NCI-H2081 treated with DMSO at 0.1 percent for 48 hours (cell line): ENCODE measurements at places on chromosomes 3 and 15.

DNA sequence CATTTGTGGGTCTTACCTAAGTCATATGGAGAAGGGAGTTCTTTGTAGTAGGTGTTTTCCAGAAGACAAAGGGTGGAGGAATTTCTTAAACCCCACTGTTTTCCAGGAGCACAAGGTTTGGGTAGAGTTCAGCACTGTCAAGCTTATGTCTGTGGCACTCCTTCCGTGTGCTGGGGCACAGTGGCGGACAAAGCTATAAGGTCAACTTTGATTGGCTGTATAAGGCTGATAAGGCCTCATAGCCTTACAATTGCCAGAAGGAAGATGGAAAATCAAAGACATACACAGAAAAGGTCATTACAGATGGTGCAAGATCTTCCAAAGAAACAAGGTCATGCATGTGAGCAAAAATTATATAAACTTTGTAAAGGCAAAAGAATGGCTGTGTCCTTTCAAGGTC is 3.5 kb upstream of the LYSMD4 start:
- no peak for DNase-seq

DNA sequence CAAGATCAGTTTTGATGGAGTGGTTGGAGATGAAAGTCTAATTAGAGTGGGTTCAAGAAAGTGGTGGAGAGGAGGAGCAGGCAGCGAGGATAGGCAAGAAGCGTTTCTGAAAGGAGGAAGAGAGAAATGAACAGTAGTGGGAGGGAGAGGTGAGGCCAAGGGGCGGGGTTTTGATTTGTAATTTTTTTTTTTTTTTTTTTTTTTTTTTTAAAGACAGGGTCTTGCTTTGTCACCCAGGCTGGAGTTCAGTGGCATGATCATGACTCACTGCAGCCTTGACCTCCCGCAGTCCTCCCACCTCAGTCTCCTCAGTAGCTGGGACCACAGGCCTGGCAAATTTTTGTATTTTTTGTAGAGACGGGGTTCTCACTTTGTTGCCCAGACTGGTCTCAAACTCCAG is 36.6 kb downstream of the MRAS start:
- DNase-seq, result no peak

DNA sequence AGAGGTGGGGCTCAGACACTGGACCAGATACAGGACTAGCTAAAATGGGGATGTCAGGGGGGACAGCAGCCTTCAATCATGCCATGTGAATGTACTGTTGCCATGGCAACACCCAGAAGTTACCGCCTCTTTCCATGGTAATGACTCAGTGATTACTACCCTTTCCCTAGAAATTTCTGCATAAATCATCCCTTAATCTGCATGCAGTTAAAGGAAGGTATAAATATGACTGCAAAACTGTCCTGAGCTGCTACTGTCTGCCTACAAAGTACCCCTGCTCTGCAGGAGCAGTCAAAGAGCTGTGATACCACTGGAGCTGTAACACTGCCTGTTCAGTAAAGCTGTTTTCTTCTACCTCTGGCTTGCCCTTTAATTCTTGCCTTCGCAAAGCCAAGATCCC is 168.2 kb downstream of the PEAK1 start:
- no peak for DNase-seq

GRCh38 chr15:64696481-64696880 is 78.9 kb downstream of the RBPMS2 start:
- no peak for DNase-seq

- DNase-seq, result no peak
Measured at GRCh38 chr3:143814443-143814889, 33.8 kb downstream of the SLC9A9 start.

GRCh38 chr3:187973977-187974870 is 179.7 kb upstream of the LPP start:
- no peak for DNase-seq

DNA sequence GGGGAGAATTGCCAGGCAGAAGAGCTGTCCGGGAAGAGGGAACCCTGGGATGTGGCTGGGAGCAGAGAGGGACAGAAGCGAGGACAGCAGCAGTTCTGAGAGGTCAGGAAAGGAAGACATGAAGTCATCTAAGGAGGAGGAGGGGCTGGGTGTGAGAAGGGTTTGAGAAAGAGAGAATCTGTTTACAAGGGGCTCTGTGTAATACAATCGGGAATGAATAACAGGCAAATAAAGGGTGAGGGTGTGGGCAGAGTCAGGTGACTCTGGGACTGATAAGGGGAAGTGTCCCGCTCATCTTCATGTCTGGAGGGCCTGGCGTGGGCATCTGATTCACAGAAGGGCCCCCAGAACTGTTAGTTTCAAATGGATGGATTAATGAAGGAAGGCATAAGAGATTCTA is 191.3 kb downstream of the XXYLT1 start:
- no peak for DNase-seq

DNA sequence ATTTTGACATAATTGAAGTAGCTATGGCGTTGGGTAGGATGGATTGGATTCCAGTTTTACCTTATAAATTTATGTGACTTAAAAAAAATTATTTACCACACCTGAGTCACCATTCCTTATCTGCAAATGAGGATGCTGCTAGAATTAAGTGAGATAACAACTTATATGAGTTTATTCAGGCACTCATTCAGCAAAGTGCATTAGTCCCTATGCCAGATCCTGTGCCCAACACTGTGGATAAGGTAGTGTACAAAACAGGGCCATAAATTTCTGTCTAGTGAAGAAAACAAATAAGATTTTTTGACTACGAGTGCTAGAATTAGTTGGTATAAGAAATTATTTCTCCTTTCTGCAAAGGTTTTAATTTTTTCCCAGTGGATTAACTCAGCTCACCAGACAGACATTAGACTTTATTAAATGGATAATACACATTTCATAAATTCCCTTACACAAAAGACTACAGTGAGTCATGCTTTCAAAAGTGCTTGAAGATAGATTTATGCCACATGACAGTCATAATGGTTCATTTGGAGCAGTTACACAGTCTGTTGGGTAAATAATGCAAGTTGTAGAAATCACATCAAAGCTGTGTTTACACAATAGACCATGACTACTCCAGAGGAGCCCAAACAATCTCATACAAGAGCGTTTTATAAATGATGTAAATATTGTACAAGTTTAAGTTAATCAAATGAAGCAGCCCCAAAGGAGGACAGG is 129.9 kb upstream of the TGFBR2 start:
- no peak for DNase-seq

- DNase-seq, result no peak
Measured at GRCh38 chr3:30518872-30519271, 87.5 kb upstream of the TGFBR2 start.

DNA sequence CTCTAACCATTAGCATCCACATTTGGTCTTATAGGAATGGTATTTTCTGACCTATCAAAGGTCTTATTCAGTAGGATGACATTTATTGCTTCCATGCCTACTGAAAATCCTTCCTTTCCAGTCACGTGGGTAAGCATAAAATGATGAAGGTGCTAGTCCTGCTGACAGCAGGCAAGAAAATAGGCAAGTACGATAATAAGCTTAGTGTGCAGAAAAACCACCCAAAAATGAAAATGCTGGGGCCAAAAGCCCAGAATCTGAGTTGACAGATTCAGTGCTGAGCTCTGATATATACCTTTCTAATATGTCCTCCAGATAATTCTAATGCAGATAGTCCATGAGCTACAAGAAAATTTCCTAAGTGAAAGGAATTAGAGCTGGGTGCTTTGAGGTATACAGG is 194.8 kb downstream of the WDR72 start:
- no peak for DNase-seq

GRCh38 chr3:151003029-151003767 is 30.7 kb upstream of the CLRN1 start:
- DNase-seq, result no peak

- no peak for DNase-seq
Measured at GRCh38 chr3:165211721-165212120, 15.5 kb upstream of the SLITRK3 start.

- no peak for DNase-seq
Measured at GRCh38 chr15:77819048-77819850, 186.5 kb upstream of the LINGO1 start.

- DNase-seq, result no peak
Measured at GRCh38 chr3:188471723-188472122, 317.8 kb downstream of the LPP start.

GRCh38 chr3:194100856-194101390 is 35.0 kb upstream of the HES1 start:
- no peak for DNase-seq

- DNase-seq, result no peak
Measured at GRCh38 chr3:14282001-14282705, 103.5 kb downstream of the LSM3 start.

GRCh38 chr3:14689247-14689980 is 14.5 kb downstream of the C3orf20 start:
- DNase-seq, result no peak

- no peak for DNase-seq
Measured at GRCh38 chr15:41585127-41586047, 26.4 kb downstream of the TYRO3 start.

GRCh38 chr3:132593947-132594323 is 3.1 kb upstream of the ACKR4 start:
- DNase-seq, result no peak

DNA sequence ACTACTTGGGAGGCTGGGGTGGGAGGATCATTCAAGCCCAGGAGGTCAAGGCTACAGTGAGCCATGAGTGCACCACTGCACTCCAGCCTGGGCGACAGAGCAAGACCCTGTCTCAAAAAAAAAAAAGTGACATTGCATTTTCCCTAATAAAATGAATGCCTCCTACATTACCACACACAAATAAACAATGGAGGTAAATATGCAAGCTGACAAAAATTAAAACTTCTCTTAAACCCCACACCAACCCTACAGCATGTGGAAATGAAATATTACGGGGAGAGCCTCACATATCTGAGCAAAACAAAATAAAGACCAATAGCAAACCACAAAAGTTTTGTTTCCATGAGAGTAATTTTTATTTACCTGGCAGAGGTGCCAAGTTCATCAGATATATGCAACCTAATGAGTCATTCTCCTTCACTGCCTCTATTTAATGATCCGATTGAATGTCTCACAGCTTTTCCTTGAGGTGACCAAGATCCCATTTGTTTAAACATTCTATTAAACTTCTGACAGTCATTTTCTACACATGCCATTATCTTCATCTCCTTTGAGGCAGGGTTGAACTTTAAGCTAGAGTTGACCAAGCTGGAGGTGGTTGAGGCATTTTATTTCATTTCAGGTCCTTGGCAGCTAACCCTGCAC is 9.4 kb upstream of the CAV3 start:
- DNase-seq, result no peak

GRCh38 chr3:129651435-129652202 is 45.1 kb upstream of the PLXND1 start:
- no peak for DNase-seq

GRCh38 chr15:96166223-96167200 is 164.0 kb upstream of the NR2F2 start:
- DNase-seq, result no peak

GRCh38 chr3:8574670-8575322 is 69.8 kb downstream of the SSUH2 start:
- no peak for DNase-seq

GRCh38 chr3:73738711-73739110 is 114.0 kb upstream of the PDZRN3 start:
- no peak for DNase-seq

GRCh38 chr3:129598000-129598381 is 8.5 kb downstream of the PLXND1 start:
- DNase-seq, result no peak

DNA sequence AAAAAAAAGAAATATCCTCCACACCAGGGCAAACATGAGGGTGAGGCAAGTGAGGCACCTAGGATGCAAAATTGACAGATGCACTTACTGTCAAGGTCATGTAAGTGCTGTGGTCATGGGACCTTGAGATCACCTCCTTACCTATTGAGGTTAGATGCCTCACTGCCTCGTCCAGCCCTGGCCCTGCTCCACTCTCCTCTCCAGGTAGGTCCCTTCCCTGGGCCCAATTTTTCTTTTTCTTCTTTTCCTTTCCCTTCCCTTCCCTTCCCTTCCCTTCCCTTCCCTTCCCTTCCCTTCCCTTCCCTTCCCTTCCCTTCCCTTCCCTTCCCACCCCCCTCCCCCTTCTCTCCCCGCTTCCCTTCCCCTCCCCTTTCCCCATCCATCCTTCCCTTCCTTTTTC is 71.1 kb upstream of the DLG1 start:
- DNase-seq, result no peak

DNA sequence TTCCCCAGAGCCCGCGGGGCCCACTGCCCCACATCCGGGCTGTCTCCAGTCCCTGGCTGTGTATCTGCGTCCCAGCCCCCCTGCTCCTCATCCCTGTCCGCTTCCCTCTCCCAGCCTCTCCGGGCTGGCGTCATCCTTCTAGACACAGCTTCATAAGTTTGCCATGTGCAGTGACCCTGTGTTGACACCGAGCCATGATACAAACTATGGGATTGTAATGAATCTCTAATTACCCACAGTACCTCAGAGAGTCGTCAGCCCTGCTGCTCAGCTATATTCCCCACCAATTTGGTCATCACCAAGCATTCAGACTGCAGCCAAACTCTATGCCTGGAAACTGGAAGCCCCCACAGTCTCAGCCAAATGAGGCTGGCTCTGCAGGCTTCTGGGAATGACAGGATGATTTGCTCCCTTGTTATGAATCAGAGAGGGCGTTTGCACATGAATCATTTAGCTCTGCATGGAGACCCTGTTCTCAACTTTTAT is 466.1 kb upstream of the ATP11B start:
- DNase-seq, result no peak

DNA sequence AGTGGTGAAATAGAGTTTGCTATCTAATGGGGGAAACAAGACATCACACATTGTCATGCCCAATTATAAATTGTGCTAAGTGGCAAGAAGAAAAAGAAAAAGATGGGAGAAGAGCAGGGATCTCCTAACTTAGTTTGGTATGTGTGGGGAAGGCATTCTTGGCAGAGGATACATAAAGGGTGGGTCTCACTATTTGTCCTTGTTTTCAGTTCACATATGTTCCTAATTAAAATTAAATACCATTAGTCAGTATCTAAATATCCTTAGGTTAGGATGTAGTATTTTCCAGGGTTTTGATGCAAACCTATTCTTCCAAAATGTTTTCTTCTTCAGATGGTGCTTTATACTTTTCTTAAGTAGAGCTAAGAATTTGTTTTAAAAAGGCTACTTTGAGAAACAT is 173.7 kb downstream of the B3GALNT1 start:
- DNase-seq, result no peak
